ENCODE measurements at places on chromosomes 1 and 21.

- DNase-seq = no peak
Measured at GRCh38 chr1:168433238-168433637, 110.6 kb downstream of the XCL2 start.

DNA sequence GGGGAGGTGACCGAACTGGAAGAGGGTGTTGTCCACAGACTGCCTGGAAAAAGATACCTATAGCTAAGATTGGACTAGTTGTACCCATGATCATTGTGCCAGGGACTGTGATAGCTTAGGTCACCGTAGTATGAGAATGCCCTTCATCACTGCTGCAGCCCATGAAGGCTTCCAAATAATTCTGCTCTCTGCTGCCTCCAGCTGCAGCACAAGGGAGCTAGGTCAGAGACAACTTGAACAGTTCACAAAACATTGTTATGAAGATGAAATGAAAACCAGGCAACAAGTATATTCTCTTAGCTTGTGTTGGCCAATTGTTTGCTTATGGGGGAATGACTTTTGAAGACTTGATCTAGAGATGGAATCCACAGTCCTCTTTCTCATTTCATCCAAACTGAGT is 246.7 kb downstream of the MRPL39 start:
- no peak for DNase-seq

GRCh38 chr21:35838987-35839763 is 221.2 kb downstream of the SETD4 start:
- DNase-seq = no peak

GRCh38 chr1:66353257-66353656 is 180.7 kb upstream of the SGIP1 start:
- no peak for DNase-seq

GRCh38 chr1:3452866-3453175 is 1.6 kb upstream of the ARHGEF16 start:
- no peak for DNase-seq

DNA sequence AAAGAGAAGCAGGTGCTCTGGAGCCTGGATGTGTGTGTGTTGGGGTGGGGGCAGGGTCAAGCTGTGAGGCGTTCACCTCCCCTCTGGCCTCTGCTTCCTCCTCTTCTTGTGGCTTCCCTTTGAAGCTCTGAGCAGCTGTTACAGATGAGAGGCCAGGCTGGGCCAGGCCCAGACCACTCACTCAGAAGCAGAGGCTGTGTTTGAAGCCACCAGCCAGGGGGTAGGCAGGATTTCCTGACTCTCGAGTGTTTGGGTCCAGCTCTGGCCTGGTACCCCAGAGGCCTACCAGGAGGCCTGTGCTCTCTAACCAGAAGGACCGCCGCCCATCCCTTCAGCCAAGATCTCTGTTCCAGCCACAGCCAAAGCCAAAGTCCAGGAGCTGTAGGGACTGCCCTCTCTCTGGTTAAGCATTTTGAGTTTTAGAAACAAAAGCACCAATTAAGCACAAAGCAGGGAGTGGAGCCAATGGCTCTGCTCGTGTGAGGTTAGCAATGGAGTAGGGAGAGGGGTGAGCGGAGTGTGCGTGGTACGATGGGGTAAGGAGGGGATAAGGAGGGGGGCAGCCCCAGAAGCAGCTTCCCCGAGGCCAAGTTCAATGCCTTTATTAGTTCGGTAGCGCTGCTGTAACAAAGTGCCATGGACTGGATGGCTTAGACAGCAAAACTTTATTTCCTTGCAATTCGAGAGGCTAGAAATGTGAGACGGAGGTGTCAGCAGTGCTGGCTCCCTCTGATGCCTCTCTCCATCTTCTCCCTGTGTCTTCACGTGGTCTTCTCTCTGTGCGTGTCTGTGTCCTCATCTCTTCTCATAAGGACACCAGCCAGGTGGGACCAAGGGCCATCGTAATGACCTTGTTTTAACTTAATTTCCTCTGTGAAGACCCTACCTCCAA is 20.5 kb downstream of the RCSD1 start:
- DNase-seq = no peak

DNA sequence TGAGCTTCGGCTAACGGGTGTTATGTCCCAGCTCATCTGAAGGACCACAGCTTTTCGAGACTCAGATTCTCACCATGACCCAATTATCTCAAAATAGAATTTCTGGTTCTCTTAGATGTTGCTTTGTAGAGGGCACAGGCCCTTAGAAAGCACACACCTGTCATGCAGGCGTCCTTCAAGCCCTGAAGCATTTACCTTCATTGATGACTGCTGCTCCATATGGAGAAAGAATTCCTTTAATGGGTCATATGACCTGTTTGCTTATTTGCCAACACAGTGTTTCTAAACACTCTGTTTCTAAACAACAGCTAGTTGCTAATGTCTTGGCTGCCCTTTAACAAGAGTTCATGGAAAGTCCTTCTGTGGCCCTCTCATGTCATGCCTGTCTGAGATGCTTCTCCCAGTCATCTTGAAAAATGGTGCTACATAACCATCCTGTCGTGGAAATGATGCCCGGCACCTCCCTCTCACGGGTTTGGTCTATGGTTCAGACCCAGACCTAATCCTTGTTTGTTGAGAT is 495.7 kb downstream of the KIF26B start:
- no peak for DNase-seq

GRCh38 chr1:89919174-89919573 is 75.7 kb upstream of the ZNF326 start:
- DNase-seq = no peak

- no peak for DNase-seq
Measured at GRCh38 chr1:20320704-20321103, 30.0 kb downstream of the VWA5B1 start.

GRCh38 chr1:181044449-181044966 is 10.7 kb downstream of the MR1 start:
- DNase-seq = no peak

GRCh38 chr1:110951161-110951560 is 12.6 kb downstream of the LRIF1 start:
- DNase-seq = no peak

All from NCI-H1694 treated with DMSO at 0.1 percent for 48 hours (cell line).